A549 (cell line): ENCODE measurements at places on chromosomes 1 and 21. TPM values are rescaled to one million over a fixed set of nuclear protein-coding genes. Genes with fewer than 3 reads are reported as not detected.

Gene FTCD
- polyA plus RNA-seq: not detected in 3 replicates

Gene MOV10
- polyA plus RNA-seq: 34.5 to 37.4 TPM (median 37.3 TPM) in 3 replicates

Gene SPAG17
- 0.05 to 0.13 TPM in 2 of 3 replicates, not detected in the other for polyA plus RNA-seq

Gene GBP1
- 0.10 to 0.47 TPM (median 0.46 TPM) in 3 replicates for polyA plus RNA-seq

- no peak for DNase-seq
Measured at GRCh38 chr1:185396126-185396525, 79.1 kb upstream of the IVNS1ABP start.

- peak; percentile 73 for DNase-seq
Measured at GRCh38 chr1:116508984-116509980, 61.5 kb downstream of the CD58 start.

DNA sequence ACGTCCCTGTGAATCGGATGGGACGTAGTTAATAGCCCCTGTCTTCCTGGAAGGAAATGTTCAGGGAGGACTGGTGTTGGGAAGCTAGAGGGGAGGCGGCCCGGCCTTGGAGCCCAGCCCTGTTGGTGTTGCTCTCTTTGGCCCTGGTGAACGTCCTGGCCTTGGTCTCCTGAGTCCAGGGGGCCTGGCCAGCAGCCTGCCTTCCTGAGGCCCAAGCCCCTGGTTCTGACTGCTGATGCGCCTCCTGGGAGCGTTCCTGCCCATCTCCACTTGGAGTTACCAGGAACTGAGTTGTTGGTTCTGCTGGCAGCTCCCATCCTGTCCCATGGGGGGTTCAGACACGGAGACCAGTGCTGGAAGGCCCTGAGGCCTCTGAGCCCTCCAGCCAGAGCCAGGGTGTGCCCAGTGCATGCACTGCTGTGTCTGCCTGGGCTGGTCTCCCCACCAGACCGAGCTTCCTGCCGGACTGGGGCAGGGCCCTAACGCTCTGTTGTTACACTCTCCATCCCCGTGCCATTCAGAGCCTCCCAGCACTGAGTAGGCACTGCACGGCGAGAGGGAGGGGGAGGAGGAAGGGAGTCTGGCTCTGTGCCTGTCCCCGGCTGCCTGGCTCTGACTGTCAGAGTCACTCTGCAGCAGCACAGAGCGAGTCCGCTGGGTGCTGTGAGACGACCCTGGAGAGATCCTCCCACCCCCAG, 382.5 kb upstream of the VAMP3 start:
- no peak for DNase-seq

DNA sequence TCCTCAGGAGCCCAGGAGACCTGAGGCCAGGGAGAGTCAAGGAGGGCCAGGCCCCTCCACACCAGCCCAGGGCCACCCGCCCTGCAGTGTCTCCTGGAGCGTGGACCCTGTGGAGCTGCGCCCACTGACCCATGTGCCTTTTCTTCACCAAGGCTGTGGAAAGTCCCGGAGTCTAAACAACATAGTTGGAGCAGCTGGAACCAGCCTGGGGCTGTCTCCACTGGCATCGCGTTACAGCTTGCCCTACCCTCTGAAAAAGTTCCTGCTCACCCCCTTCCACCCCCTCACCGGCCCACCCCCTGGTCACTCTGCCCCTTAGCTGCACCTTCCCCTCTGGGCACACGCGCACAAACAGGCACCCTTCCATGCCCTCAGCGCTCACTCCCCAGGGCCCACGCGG, 18.3 kb downstream of the KCNC4 start:
- DNase-seq: no peak
